Suprapubic skin (tissue), 4 donors: ENCODE measurements at places on chromosomes 6 and 20. TPM values are rescaled to one million over a fixed set of nuclear protein-coding genes. Genes with fewer than 3 reads are reported as not detected.

DNA sequence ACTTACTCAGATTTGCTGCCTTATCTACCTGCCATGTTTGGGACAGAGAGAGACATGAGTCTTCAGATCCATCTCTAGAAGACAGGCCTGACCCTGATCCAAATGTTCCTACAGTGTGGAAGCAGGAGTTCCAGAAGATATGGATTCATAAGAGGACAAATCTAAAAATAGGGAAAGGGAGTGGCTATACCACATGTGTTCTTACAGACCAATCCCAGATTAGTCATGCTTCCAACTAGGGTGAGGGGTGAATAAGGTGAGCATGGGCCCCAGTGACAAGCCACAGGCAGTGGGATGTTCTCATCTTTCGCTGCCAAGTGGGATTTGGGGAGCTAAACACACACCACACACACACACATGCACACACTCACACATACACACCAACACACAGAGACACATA is 670.7 kb upstream of the CITED2 start:
- no peak for DNase-seq

DNA sequence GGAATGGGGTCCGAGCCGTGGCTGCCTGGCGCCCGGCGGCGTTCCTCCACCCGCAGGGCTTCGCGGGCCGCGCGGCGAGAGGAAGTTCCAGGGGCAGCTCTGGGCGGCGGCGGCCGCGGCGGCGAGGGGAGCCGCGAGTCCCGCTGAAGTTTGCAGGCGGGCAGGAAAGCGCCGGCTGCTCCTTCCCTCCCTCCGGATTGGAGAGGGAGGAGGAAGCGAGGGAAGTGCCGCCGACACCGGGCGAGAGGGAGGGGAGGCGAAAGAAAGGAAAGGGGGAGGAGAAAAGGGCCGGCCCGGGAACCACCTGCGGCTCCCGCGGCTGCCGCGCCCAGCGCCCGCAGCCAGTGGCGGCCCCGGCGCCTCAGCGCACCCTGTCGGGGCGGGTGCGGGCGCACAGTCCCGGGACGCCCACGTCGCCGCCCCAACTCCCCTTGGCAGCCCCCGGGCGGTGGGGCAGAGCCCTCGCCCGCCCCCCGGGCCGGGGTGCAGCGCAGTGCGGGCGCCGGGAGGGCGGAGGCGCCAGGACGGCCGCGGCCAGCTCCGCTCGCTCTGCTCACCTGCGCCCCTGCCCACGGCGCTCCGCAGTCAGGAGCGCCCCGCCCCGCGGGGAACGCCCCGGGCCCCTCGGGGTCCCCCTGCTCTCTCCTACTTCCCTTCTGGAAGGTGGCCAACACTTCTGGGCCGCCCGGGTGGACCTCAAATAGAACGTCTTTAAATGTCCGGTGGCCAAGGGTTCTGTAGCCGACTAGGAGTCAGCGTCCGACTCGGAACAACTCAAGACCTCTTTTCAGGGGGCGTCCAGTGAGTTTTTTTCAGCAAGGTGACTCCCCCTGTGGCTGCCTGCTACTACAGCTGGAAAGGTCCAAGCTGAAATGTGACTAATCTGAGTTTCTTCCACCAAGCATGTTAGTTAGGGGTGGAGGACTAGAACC is 80.3 kb upstream of the CCDC28A start:
- DNase-seq: peak; percentile 81

SGK2 gene
- total RNA-seq: 6.9 TPM

RCAN2 gene
- total RNA-seq: 13.8 TPM

SIRPD gene
- not detected for total RNA-seq

GRCh38 chr6:149254253-149254652 is 63.3 kb upstream of the TAB2 start:
- no peak for DNase-seq

- no peak for DNase-seq
These were observed 10.8 kb upstream of the ECT2L start for GRCh38 chr6:138785079-138785478.

IBTK gene
- 16.1 TPM for total RNA-seq

DNA sequence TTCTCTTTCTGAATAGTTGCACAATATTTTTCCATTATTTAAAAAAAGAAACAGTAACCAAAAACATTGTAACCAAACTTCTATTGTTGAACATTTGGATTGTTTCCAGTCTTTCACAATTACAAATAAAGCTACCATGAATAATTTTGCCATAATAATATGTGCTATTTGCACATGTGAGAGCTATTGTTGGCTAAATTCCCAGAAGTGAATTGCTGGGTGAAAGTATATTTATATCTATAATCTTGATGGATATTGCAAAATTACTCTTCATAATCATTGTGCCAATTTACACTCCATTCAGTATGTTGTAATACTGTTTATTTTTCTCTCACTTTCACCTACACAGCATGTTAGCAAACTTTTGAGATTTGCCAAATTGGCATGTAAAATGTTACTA is 36.6 kb upstream of the SLC22A16 start:
- no peak for DNase-seq
